ENCODE measurements at places on chromosomes 6 and 20. TPM values are rescaled to one million over a fixed set of nuclear protein-coding genes. Genes with fewer than 3 reads are reported as not detected.

Gene RRAGD
- 34.7 TPM for polyA plus RNA-seq

DNA sequence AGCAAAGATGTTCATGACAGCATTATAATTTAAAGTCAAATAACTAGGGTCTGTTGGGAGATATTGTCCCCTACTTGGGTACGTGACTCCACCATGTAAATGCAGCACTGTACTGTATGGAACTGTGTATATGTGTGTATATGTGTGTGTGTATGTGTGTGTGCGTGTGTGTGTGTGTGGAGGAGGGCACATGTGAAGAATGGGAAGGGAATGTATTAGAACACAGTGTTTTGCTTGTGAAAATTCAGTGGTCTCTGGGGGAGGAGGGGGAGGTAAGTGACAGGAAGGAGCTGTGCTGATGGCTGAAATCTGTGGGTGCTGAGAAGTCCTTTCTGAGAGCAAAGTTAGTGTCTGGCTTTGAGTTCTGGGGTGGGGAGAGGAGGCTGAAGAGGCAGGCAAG, 23.9 kb upstream of the VEGFA start:
- no peak for DNase-seq

Gene KCNK5
- polyA plus RNA-seq = 9.6 TPM

GRCh38 chr6:159788276-159788675, 1.1 kb downstream of the TCP1 start:
- no peak for DNase-seq

DNA sequence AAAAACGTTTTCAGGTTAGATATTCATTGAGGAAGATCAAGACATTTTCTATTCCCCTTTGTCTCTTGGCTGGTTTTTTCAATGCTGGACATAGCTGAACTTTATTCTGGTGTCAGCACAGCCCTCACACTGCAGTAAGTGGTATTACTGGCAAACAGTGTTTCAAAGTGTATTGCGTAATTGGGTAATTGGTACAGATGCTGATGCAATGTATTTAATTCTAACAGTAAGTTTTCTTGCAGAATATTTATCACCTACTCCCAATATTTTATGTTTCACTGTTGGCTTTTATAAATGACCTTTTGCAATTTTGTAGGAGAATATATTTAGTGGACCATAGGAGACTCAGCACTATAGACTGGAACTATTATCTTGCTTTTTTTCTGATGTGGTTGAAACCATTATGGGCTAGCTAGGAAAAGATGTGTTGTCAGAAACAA, 287.6 kb upstream of the SOX4 start:
- DNase-seq = no peak

DNA sequence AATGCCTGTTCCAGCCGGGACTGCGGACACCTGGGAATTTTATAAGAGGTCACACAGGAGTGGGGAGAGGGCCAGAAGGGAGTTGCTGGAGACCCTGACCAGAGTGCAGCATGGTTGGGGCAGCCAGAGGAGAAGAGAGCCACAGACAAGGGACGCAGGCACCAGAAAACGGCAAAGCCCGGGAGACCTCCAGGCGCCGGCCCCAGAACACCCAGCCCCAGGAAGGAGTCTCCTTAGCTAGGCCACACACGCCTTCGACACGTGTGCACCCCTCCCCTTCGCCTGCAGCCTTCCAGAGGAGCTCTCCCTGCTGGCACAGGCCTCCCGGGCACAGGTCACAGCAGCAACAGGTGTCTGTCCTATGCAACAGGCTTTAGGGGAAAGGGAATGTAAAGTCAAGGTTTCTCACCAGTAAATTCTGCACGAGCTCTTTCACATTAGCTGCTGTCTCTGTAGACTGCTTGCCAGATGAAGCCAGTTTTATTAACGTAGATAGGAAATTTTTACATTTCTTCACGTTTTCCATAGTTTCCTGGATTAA, 57.0 kb downstream of the TAF4 start:
- DNase-seq = no peak

DNA sequence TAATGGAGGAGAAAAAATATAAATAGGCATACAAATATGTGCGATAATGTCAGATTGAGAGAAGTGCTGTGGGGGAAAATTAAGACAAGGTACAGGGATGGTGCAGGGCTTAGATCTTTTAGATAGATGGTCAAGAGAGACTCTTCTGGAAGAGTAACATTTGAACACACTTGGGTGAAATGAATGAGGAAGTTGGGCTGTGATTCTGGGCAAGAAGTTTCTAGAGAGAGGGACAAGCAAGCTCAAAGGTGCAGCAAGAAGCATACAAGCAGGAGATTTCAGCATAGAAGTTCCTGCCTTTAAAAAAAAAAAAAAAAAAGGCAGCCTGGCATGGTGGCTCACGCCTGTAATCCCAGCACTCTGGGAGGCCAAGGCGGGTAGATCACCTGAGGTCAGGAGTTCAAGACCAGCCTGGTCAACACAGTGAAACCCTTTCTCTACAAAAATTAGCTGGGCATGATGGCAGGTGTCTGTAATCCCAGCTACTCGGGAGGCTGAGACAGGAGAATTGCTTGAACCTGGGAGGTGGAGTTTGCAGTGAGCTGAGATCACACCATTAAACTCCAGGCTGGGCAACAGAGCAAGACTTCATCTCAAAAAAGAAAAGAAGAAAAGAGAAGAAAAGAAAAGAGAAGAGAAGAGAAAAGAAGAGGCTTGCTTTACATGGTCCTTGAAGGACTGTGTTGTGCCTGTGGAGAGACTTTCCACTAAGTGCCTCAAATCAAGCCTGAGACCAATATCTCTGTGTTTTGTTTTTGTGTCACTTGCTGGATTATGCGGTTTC, 9.7 kb upstream of the CD83 start:
- DNase-seq = no peak

DNA sequence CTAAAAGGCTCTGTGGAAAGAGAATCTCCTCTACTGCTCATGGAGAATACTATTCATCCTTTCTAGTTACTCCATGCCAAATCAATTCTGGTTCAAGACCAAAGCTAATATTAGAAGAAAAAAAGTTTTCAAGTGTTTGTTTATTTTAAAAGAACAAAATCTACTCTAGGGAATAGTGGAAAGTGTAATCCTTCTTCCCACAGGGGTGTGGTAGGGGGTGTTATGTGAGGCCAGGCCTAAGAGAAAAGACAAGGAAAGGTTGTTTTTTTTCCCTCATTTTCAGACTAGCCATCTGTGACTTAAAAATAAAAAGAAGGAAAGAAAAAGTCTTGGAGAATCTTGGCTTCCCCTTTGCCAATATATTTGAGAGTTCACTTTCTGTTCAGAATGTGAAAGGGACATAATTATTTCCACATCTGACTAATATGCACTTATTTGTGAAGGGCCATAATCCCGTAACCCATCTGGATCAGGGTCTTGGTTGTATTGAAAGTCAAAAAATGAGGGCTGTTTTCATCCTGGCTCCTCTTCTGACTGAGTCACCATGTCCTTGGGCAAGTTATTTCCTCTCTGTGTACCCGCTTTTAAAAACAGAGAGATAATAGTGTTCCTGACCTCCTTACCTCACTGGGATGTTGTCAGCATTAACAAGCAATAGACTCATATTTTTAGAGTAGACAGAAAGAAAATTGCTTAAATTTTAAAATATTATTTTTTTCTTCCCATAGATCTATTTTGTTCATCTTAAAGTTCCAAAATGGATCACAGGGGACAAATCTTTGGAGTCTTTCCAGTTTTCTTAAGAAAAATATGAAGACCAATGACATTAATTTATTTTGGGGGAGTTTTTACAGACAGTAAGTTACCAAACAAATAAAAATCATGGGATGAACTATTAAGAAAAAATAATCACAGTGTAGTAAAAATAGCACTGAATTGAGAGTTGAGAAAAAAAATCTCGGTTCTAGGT, 233.7 kb downstream of the IBTK start:
- no peak for DNase-seq

Gene WFDC2
- polyA plus RNA-seq = 164 TPM

Gene TTBK1
- 0.37 TPM for polyA plus RNA-seq

- no peak for DNase-seq
Observed at GRCh38 chr20:4060856-4061695, 45.7 kb upstream of the RNF24 start.

All from left kidney (tissue), 8 donors.